Trophoblast cell (in vitro differentiated cells and primary cell): ENCODE measurements at places on chromosomes 1 and 21.

DNA sequence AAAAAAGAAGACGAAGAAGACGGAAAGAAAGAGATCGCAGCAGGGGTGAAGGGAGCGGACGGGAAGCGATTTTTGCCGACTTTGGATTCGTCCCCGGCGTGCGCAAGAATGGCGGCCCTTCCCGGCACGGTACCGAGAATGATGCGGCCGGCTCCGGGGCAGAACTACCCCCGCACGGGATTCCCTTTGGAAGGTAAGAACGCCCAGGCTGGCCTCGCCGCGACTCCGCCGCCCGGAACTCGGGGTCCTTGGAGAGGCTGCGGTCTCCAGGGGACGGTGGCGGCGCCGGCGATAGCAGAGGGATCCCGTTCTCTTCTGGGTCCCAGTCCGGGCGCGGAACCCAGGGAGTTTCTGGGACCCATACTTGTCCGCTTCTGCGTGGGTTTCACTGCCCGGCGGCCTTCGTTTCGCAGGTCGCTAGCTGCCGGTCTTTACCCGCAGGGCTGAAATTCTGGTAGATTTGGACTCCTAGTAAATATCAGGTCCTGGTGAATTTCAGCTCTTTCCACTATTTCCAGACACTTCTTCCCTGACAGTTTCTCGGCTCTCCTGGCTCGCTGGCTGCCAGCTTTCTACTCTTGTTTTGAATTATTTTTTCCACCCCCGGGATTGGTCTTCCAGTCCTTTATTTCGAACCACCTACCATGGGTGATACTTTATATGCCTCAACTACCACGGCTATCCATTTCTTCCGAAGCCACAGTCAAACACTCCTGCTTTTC is 1.0 kb downstream of the PAX7 start:
- DNase-seq, result no peak

- DNase-seq, result peak; percentile 96
Observed at GRCh38 chr1:159916242-159917051, 8.9 kb downstream of the TAGLN2 start.

DNA sequence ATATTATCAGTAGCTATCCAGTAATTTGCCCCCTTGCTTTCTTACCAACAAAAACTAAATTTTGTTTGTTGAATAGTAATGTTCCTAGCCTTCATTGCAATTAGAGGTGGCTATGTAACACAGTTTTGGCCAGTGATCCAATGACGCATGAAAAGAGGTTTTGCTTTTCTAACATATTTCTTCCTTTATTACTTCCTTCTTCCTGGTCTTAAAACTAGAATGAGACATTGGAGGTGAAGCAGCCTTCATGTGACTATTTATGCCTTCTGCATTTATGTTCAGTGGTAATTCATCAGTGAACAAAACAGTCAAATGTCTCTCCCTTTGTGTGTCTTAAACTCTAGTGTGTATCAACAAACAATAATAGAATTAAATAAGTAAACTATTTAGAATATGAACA is 35.5 kb downstream of the LRIF1 start:
- no peak for DNase-seq

- peak; percentile 9 for DNase-seq
Observed at GRCh38 chr1:89692601-89693521, 59.9 kb downstream of the LRRC8C start.

DNA sequence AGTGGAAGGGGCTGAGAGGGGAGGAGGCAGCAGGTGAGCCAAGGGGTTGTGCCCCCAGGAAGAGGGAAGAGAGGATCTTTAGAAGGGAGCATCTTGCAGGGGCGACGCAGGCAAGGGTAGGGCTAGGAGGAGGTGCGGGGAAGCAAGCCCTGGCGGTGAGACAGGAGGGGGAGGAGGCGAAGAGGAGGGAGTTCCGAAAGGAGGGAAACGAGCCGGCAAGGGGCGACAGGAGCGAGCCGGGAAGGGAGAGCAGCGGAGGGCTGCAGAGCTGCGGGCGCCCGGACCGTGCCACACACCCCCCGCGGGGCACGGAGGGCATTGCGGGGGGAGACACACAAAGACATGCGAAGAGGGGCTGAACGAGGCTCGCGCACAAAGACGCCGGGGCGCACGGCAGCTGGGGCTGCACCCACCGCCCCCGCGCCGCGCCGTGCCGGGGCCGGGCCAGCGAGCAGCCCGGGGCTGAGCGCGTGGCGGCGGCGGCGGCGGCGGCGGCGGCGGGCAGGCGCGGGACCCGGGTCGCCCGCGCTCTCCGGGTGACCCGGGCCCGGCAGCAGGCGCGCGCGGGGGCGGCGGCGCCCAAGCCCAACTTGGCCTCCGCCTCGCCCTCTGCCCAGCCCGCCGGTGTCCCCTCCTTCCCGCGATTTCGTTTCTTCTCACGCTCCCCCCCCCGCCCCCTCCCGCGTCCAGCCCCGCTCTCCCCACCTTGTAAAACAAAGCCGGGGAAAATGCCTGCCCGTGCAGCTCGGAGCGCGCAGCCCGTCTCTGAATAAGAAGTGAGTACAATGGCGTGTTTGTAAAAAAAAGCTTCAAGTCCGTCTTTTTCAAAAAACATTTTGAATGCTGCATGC is at the start of gene KCNK2:
Gene KCNK2, plus strand, starts transcription at position 206 of the 851 bp plus-strand sequence. CDS start 649 bp downstream, outside the sequence.
- DNase-seq, result peak; percentile 14

- DNase-seq, result peak; percentile 21
Observed at GRCh38 chr1:234924450-234925355, 203.9 kb downstream of the TOMM20 start.

GRCh38 chr1:93440272-93440671 is 7.6 kb upstream of the FNBP1L start:
- no peak for DNase-seq
